ENCODE measurements at places on chromosomes 2 and 18.

DNA sequence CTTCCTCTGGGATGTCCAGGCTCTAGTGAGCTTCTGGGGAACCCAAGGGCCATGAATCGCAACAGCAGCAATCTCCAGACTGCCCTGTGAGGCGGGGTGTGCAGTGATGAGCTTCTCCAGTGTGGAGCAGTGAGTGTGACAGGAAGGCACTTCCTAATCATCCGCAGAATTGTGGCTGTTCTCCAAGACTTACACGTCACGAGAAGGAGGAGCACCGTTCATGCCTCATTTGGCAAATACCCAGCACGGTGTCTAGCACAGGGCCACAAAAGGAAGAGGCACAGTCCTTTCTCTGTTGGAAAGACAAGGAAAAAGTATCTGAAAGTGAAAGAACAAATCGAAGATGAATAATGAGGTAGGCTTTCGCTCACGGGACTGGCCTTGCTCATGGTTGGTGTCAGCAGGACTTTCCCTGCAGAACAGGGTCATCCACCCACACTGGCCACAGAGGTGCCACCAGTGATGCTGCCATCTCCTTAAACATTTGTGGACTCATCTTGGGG lies 125.1 kb upstream of the HAAO start:
- no peak for DNase-seq

DNA sequence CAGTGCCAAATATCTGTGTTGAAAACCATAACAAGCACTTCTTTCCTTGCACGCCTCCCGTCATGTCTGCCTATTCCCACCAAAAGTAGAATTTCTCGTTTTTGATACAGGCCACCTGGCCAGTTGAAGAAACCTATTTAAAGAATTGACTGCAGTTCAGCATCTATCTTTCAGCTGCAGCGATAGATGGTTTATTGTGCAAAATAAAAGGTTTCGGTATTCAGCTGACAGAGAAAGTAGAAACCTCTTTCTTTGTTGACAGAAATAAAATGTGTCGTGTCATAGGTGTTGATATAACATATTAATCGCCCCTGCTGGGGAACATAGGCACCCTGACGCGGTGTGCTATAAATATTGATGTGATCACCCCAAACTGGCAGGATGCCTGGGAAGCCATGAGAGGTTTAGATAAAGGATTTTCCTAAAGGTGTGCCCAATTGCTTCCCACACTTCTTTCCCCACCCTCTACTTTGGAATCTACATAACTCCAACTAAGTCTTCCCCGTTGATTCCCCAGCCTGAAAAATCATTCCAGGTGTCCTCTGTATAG lies 570.4 kb downstream of the CCDC85A start:
- no peak for DNase-seq

GRCh38 chr18:6520901-6521300 lies 106.2 kb upstream of the L3MBTL4 start:
- no peak for DNase-seq

GRCh38 chr2:43158259-43158880 lies 68.0 kb downstream of the ZFP36L2 start:
- DNase-seq: peak; percentile 34

DNA sequence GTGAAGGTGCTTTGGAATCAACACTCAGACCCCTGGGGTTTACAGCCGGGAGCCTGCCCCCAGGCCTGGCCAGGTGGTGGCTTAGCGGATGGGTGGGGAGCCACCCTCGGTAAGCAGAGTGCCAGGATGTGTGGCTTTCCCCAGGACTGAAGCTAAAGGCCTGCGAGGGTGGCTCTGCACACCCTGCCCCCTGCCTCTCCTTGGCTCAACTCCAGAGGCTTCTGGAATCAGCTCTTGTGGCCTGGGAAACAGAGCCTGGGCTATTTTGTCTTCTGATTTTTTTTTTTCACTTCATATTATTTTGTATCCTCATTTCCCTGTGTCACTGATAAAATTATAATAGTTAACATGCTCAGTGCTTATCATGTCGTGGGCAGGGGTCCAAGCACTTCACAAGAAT lies 79.8 kb downstream of the RHOB start:
- no peak for DNase-seq

DNA sequence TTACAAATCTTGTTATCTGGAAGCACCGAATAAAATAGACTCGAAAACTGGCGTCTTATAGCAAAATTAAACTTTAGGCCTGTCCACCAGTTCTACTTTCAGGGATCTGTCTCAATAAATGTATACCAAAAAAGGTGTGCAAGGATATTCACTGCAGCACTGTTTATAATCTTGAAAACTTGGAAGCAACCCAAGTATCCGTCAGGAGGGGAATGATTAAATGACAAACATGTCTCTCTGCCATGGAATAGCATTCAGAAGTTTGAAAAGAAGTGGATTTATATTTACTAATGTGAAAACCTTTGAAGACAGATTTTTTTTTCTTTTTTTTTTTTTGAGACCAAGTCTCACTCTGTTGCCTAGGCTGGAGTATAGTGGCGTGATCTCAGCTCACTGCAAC lies 32.3 kb upstream of the SATB2 start:
- no peak for DNase-seq

DNA sequence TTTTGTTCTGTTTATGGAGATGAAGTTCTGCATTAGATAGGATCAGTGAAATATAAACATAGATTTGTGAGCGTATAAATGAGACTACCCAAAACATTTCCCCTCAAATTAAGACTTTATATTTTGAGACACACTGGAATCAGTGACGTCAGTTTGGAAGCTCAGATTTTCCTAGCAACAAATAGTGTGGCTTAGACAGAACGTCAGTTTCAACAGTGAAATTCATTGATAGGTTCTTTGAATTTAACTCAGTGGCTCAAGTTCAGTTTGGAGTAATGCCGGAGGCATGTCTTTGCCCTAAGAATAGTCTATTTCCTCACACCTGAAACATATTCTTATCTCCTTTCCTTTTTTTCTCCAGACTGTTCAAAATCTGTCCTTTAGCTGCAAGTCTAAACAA lies 113.6 kb upstream of the ARHGAP15 start:
- DNase-seq: no peak
